ENCODE measurements at places on chromosomes 3 and 15.

GRCh38 chr3:130789782-130790322 is 43.2 kb upstream of the PIK3R4 start:
- DNase-seq = no peak

DNA sequence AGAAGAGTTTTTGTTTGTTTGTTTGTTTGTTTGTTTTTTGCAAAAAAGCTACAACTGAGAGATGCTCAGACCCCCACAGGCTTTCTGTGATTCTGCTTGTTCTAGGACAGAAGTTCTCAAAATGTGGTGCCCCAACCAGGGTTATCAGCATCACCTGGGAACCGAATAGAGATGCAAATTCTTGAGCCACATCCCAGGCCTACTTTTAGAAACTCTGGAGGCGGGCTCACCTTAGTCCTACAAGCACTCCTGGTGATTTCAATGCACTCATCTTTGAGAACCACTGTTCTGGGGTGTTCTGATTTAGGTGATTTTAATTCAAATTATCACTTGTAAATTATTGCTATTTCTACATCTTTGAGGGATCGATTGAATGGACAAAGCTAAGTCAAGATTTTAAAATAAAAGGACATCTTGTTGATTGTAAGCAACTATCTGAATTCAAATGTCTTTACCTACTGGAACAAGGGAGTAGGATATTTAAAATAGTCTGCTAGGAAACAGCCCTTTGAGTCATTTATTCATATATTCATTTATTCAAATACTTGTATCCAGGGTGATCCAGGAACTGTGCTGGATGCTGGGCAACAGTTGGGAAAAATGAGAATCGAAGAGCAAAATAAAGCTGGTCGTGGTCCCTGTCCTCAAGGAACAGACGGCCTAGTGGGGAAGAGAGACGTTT is 44.7 kb upstream of the CADPS start:
- DNase-seq = no peak

DNA sequence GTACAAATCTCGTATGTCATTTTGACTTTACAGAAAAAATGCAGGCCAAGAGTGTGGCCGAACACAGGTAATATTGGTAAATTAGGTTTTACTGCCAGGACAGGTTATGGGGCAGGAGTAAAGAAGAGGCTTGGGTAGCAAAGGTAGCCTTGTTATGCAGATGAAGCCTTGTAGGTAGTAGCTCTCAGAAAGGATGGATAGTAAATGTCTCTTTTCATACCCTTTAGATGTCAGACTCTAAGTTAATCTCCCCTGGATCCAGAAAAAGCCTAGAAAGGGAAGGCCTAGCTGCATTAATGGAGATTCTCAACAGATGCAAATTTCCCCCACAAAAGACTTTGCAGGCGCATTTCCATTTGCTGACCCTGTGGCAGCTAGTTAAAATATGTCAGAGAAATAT is 1445.1 kb upstream of the CADM2 start:
- DNase-seq = no peak

DNA sequence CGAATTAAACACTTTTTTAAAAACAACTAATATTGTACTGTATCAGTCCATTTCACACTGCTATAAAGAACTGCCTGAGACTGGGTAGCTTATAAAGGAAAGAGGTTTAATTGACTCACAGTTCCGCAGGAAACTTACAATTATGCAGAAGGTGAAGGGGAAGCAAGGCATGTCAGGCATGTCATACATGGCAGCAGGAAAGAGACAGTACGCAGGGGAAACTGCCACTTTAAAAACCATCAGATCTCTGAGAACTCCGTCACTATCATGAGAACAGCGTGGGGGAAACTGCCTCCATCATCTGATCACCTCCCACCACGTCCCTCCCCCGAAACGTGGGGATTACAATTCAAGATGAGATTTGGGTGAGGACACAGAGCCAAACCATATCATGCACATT is 162.8 kb upstream of the TPM1 start:
- DNase-seq = no peak

DNA sequence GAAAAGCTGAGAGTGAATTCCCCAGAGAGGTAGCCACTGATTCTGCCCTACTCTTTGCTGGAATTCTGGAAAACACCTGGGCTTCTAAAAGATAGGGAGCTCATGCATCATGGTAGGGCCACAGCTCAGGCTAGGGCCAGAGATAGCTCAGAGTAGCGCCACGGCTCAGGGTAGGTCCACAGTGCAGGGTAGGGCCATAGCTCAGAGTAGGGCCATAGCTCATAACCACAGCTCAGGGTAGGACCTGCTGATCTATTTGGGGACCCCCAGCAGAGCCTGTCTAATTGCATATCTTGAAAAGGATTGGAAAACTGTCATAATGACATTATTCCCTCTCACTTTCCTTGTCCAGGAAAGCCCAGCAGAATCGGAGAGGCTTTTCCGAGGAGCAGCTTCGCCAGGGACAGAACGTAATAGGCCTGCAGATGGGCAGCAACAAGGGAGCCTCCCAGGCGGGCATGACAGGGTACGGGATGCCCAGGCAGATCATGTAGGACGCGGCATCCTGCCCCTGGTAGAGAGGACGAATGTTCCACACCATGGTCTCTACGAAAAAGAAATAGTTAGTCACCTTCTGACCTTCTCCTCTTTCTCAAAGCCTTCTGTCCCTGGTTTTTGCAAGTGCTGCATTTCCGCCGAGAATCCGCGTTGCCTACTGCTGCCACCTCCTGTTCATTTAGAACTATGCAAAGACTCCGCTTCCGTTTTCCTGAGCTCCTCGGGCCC is 14.5 kb downstream of the TAGLN3 start:
- DNase-seq = no peak

GRCh38 chr3:42052484-42053351 is 38.4 kb upstream of the TRAK1 start:
- DNase-seq = no peak

DNA sequence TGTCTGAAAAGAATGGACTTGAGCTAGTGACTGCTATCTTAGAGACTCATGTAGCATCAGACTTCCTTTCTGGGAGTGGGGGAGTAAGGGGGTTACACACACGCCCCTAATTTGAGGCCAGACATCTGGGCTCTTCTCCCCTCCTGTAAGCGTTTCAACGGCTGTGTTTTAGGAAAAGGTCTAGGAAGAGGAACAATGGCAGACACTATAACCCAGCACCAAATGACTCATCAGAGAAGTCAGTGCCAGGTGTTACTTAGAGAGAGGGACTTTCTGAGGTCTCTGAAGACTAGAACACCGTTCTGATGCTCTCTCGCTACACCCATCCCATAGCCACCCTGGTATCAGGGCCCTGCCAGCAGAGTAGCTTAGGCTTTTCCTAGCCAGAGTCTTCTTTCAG is 65.5 kb downstream of the SSUH2 start:
- peak; percentile 51 for DNase-seq

DNA sequence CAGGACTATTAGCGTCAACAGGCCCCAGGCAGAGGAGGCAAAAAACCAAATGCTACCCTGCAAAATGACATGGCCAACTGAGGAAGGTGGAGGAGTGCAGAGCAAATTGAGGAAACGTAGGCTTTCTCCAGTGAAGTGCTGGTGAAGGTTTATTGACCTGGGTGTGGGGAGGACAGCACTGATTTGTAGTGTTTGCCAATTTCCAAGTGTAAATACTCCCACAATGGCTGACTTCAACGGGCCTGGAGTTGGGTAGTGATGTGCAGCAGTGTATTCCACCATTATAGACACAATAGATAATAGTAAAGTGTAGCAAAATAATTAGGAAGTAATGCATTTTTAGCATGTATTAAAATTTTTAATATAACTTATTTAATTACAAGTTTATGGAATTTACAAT is 32.2 kb upstream of the TPM1 start:
- no peak for DNase-seq

DNA sequence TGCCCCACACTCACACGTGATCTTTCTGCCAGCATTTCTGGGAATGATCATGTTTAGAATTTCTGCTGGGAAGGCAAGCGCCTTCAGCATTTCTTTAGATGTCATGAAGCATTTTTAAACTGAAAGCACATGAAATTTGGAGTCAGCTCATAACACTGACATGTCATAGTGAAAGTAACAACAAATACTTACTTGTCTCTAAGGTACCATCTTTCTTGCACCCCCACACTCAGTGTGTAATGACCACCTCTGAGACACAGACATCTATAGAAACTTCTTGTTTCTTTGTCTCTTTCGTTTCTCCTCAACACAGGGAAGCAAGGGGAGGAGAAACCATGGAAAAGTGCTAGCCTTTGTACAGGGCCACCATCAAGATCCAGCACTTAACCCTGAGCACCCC is 171.7 kb downstream of the RORA start:
- no peak for DNase-seq

DNA sequence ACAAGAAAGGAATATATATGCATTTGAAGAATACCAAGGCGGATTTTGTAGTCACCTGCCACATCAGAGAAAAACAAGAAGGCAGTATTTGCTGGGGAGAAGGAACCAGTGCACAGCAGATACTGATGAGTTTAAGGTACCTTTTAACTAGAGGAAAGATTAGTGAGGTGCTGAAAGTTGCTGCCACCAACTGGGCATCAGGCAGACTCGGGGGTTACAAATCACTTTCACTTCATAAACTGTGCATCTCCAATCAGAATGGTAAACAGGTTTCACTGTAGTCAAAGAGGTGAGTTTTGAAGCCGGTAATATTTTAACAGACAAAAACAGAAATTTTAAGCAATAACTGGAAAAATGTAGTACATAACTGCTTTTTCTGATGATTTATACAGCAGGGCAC is 4.1 kb downstream of the FBN1 start:
- peak; percentile 23 for DNase-seq

GRCh38 chr3:109132801-109133473 is 3.6 kb upstream of the C3orf85 start:
- no peak for DNase-seq

DNA sequence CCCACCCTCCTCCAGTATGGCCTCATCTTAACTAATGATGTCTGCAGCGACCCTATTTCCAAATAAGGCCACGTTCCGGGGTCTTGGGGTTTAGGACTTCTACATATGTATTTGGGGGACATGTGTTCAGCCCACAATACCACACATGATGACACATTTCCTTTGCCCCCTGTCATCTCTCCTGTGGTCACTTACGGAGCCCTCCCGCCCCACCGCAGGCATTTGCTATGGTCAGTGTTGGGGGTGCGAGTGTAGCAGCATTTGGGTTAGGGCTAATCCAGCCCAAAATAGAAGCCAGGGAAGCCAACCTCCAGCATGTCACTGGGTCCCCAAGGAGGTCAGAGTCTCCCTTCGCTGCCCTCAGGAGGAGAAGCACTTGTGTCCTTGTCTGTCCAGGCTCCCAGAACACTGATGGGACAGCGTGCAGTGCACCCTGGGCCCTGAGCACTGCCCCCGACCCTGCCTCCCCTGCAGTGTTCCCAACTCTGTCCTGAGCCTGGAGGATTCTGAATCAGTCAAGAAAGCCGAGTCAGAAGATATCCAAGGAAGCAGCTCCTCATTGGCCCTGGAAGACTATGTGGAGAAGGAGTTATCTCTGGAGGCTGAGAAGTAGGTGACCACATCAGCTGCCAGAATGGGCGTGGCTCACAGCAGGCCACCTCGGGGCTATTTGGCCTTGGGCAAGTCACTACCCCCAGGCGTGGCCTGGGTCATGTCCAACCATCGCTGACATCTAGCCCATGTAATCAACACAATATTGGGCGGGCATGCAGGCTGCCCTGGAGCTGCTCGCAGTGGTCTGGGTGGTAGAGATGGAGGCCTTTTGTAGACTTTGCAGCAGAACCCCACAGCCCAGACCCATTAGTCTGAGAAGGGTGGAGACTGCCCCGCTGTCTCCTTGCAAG is 46.9 kb upstream of the FGD5 start:
- no peak for DNase-seq

GRCh38 chr3:146912241-146913015 is 307.3 kb upstream of the PLSCR5 start:
- no peak for DNase-seq

DNA sequence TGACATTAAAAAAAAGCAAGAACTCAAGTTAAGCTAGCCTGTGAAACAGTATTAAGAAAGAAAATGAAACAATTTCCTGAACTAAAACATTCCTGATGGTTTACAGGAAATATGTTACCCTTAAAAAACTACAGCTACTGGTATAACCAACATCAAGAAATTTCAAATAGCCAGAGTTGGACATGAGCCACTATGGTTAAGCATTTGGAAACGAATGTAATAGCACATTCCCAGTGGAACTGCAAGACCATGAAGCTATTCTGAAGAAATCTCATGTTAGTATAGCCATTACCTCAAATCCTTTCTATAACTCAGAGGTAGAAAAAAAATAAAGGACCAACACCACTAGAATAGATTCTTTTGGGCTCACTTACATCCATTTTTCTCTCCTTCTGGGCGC is 30.2 kb downstream of the CPNE4 start:
- no peak for DNase-seq

DNA sequence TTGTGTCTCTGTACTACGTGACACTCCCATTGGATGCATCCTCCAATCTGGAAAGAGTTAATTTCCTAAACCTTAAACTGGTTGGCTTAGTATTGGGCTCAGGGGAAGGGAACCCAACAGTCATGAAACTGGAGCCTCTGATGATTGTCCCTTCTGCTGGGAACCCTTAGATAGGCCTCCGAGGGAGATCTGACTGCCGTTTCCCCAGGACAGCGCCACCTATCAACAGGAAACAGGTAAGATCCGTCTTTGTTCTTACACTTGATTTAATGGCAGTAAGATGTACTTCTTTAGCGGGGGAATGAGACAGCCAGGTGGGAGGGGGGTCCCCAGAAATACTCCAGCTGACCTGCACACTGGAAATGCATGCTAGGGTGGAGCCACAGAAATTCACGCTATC is 1749.6 kb downstream of the SI start:
- no peak for DNase-seq

GRCh38 chr3:178833695-178834094 is 237.9 kb downstream of the ZMAT3 start:
- DNase-seq = no peak

GRCh38 chr3:112498914-112499711 is at the start of gene BTLA:
Gene BTLA (minus strand): TSS chr3:112499472. CDS start chr3:112499358, 114 bp downstream.
- peak; percentile 79 for DNase-seq

DNA sequence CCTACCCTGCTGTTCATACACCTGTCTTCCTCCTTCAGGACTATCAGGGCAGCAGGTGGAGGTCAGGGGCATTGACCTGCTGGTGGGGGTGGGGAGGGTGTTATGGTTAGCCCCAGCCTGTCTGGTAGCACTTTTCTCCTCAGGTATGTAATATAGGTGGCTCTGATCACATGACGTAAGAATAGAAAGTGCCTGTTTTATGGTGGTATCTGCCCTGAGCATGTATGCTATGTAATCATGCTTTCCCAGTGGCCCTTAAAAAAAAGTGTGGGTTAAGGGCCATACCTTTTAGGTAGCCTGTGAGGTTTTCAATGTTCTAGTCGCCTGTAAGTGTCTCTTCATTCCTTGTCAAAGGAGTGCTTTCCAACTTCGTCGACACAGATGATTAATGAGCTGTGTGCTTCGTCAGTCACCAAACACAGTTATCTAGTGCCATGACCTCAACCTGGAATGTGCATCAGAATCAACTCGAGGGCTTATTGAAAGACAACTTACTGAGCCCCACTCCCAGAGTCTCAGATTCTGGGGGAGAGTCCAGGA is 86.3 kb downstream of the KLHL25 start:
- no peak for DNase-seq

Measured in GM12878 (cell line).